Activated CD4-positive, alpha-beta T cell treated with anti-CD3 and anti-CD28 coated beads, Interleukin-2, amount 50 U/mL, for 24 hours (primary cell): ENCODE measurements at places on chromosomes 13 and 19.

GRCh38 chr19:1384085-1384462 is 367 bp downstream of the NDUFS7 start:
- DNase-seq, result no peak

GRCh38 chr19:2602391-2603181 is 99.9 kb downstream of the GNG7 start:
- DNase-seq, result no peak

DNA sequence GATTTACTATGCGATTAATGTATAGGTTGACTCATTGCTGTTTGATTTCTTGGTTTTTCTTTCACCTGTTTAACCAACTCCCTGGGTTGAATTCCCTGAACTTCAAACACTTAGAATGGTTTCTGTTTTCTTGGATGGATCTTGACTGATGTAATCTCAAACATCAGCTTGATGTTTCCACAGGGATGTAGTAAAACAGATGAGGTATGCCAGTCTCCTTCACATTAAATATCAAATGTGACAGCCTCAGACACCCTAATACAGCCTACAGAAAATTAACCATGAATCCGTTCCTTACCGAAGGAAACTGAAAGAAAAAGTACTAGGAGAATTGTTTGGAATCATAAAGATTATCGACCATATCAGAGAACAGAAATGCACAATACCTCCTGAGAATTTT is 631.2 kb downstream of the GPC5 start:
- no peak for DNase-seq

DNA sequence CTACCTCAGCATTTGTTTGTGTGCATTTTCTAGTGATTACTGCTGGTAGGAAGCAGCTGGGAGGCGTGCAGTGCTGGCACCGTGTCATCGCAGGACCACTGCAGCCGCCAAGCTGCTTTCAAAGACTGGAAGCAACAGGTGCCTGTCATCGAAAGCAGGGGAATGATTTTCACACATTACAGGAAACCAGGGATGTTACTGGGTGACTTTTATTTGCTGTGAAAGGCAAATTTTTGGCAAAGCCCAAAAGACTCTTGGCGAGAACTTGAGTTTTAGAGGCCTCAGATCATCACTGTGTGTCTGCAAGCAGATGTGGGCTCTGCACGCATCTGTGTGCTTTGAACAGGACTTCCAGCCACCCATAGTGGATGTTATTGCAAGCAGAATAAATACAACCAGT is 176.4 kb downstream of the FLT1 start:
- DNase-seq, result no peak

DNA sequence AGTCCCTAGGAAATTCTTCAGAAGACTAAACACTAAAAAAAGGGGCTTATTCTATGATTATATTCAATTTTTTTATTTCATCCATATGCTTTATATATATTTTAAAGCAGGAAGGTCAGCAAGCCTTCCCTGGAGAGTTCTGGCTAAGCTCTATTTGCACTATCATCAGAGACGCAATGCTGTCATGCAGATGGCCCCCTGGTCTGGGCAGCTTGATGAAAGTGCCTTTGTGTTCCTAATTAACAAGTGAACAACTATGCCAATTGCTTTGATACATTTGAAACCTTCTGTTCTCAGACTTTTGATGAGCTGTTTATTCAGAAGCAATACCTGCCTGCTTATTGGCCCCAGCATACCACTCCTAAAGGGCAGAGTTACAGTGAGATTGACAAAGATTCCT is 1344.6 kb downstream of the OLFM4 start:
- DNase-seq, result no peak

GRCh38 chr13:73970421-73971055 is 163.7 kb downstream of the KLF12 start:
- DNase-seq, result no peak

GRCh38 chr19:31675193-31675913 is 326.1 kb upstream of the TSHZ3 start:
- DNase-seq, result no peak

- no peak for DNase-seq
Measured at GRCh38 chr13:67273001-67273400, 42.9 kb upstream of the PCDH9 start.

GRCh38 chr13:110388108-110388943 is 81.2 kb downstream of the COL4A2 start:
- no peak for DNase-seq
